ENCODE measurements at places on chromosomes 6 and 20.

DNA sequence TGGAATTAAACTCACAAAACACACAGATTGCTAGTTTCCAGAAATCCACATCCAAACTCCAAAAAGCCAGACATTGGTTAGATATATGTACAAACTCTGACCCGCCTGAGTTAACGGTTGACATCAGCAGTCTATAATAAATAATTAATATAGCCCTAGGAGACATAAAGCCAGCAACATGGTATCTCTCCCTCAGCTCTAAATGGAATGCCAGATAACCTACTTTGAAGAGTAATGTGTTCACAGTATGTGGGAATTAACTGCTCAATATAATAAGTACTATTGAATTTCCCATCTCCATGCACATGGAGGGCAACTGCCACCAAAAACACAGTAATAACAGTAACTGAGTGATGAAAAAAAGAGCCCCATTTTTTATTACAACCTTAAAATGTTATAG lies 383.2 kb downstream of the CD83 start:
- no peak for DNase-seq

DNA sequence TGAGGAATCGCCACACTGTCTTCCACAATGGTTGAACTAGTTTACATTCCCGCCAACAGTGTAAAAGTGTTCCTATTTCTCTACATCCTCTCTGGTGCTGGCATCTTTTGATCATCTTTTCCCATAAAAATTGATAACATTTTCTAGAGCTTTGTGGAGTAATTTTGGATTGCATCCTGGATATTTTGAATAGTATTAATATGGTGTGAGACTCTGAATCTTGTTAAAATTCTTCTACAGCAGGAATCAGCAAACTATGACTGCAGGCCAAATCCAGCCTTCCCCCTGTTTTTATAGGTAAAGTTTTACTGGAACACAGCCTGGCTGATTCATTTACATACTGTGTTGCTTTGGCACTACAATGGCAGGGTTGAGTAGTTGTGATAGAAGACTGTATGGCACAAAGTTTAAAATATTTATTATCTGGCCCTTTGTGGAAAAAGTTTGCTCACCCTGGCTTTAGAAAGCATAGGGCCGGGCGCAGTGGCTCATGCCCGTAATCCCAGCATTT lies 15.0 kb upstream of the RNF8 start:
- no peak for DNase-seq

- DNase-seq = no peak
Measured at GRCh38 chr6:155378724-155379123, 64.4 kb upstream of the TFB1M start.

- peak; percentile 60 for DNase-seq
Measured at GRCh38 chr6:71490876-71491275, 202.3 kb downstream of the OGFRL1 start.

- DNase-seq = no peak
Measured at GRCh38 chr6:4773181-4773580, 3.0 kb upstream of the CDYL start.

DNA sequence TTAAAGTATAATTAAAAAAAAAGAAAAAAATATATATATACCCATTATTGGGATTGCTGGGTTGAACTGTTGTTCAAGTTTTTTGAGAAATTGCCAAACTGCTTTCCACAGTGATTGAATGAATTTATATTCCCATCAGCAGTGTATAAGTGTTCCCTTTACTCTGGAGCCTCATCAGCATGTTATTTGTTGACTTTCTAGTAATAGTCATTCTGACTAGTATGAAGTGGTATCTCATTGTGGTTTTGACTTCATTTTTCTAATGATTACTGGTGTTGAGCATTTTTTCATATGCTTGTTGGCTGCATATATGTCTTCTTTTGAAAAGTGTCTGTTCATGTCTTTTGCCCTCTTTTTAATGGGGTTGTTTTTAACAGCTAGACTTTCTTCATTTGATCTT lies 1260.8 kb upstream of the GJE1 start:
- no peak for DNase-seq

DNA sequence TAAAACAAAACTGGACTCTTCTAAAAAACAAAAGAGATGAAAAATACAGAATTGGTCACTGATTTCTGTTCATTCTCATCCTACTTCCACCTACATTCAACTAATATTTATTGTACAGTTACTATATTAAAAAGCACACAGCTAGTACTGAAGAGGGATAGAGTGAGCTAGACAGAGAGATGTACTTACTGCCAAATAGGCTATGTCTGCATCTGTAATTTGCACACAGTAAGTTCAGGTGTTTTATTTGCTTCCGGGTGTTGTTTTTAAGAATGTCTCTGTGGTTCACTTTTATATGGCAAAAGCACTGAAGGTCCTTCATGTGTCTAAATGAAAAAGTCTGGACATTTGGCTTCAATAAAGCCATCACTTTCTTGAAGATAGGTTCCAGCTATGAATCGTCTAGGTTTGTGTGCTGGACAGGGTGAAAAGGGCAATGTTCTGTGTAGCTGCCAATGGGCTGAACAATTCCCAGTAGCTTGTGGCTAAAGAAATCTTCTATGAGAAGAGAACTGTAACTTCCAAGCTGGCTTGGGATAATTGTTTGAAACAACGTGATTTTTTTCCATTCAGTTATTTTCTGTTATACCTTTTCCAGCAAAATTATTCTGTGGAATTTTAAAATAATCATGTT lies 47.3 kb downstream of the EPB41L2 start:
- DNase-seq = peak; percentile 23

DNA sequence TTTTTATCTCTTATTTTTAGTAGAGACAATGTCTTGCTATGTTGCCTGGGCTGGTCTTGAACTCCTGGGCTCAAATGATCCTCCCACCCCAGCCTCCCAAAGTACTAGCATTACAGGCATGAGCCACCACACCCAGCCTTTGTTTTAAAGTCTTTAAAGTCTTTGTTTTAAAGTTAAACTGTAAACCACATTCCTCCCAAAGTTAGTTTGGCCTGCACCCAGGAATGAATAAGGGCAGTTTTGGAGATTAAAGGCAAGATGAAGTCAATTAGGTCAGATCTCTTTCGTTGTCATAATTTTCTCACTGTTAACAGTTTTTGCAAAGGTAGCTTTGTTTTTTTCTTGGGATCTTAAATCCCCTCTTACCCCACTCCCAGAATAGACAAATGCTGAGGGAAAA lies 63.8 kb downstream of the UBR2 start:
- DNase-seq = peak; percentile 26

DNA sequence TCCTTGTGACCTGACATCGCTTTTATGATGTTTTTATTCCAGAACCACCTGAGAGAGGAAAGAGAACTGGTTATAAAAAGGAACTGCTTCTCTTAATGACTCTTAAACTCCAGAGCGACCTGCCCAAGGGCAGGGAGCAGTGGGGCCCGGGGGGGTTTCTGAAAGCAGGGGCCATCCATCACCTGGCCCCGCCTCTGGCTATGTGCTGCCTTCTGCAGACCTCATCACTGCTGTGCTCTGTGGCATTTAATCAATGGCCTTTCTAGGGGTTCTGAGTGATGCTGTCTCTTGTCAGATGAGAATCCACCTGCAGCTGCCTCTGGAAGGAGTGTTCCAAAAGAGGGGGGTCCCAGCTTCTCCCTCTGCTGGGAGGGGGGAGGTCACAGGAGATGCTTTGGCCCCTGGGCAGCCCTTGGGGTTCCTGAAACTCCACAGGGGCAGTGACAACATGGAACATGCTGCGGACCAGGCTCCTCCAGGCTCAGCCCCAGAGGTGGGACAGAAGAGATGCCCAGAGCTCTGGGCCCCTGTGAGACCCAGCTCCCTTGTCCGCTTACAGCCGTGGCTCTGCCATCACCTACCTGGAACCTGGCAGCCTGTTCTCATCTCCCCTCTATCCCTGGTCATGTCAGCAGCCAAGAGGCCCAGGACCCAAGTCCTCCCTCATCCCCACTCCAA lies 177.1 kb upstream of the SULF2 start:
- DNase-seq = no peak

- no peak for DNase-seq
Measured at GRCh38 chr20:36624944-36625324, 19.4 kb downstream of the RAB5IF start.

DNA sequence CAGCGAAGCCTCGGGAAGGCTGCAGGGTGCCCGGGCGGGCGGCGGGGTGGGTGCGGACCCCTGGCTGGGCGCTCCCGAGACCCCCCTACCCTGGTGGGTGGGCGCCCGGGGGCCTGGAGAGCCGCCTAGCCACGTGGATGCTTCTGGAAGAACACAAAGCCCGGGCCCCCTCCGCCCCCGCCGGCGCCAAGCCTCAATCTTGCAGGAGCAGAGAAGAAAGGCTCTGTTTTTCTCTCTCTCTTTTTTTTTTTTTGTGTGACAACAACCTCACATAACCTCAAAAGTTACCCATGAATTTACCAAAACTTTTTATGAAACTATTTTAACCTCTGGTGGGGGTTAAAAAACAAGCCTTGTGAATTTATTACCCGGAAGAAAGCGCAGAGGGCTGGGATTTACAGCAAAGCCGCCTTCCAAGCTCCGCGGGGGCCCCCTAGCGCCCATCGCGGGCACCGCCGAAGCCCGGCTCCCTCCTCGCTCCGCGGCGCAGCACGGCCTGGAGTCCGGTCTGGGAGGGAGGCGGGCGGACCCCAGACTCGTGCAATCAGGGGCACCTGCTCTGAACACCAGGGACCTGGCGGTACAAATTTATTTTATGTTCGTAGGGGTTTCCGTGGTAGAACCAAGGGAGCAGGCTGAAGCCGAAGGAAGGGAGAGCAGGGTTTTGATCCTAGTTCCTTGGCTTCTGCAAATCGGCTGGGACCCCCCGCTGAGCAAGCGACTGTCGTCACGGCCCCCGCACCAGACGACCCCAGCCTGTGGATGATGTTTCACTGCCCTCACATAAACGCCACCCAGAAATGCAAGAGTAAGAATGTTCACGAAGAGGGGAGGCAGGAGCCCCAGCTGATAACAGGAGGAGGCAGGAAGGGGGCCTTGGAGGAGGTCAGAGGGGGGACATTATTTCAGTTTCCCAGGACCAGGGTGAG lies 58.9 kb downstream of the ZNF831 start:
- DNase-seq = peak; percentile 68

DNA sequence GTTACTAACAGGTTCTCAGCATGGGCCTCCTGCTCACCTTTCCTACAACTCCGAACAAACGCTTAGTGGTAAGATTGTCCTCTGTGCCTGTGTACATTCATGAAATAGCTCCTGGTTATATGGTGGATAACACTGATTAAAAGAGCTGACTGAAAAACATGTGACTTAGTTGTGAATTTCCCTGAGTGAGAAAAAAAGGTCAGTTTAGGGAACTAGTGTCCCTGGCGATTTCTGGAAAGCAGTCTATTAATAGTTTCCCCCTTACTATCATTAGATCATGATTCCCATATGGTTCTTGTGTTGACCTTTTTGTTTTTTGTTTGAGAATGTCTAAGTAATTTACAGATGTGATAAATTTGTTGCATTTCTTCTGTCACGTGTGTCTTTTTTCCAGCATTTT lies 15.6 kb downstream of the SNRPC start:
- no peak for DNase-seq

DNA sequence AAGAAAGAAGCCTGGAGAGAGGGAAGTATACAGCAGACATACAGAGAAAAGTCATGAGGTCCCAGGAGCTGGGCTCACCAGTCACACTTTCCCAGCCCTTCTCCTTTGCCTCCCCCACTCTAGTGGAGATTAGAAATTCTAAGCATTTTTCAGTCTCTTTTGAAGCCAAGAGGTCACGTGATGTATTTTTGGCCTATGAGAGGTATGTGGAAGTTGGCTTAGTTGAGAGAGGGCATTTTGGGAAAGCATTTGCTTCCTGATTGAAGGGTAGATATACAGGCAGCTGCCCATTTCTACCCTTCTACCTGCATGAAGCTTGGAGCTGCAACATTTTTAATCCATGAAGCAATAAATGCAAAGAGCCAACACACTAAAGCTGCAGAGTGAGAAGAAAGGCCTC lies 106.0 kb upstream of the TNFAIP3 start:
- DNase-seq = no peak

DNA sequence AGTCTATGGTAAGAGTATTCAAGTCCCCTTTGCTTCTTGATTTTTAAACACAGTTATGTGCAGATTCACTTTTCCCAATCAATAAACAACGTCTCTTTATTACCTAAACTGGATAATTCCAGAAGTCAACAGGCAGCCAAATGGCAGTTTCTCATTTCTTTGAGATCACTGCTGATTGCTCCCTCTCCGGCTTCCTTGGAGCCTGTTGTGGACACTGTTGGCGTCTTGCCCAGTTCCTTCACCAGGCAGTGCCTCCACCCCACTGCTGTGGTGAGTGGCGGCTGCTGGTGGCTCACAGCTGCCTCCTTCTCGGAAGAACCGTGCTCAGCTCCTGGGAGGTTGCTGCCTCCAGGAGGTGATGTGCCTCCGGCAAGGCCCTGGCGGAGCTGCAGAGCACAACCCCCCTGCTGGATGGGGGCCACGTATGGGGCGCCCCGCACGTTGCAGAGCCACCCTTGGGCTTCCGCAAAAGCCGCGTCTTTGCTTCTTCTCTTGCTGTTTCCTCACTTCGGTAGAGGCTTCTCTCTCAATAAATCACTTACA lies 105.1 kb upstream of the CNKSR3 start:
- DNase-seq = peak; percentile 96

- DNase-seq = no peak
Measured at GRCh38 chr6:1027109-1027794, 284.6 kb upstream of the FOXQ1 start.

DNA sequence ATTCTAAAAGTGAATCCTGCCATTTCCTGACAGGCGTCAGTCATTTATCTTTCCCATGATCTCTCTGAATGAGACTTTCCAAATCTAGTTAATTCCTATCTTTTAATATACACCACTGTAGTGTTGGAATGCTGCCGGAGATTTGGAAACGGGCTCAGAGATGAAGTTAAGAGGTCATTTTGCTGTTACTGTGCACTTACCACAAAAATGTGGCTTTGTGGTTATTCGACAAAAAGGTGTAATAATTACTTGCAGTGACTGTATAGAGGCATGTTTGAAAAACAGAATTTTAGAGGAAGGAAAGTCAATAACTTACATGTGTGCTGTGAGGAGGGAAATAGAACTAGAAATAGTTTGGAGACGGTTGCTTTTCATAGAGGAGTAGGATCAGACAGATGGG lies 460.2 kb upstream of the BTBD3 start:
- no peak for DNase-seq

- DNase-seq = peak; percentile 35
Measured at GRCh38 chr20:11957911-11958310, 40.2 kb downstream of the BTBD3 start.

DNA sequence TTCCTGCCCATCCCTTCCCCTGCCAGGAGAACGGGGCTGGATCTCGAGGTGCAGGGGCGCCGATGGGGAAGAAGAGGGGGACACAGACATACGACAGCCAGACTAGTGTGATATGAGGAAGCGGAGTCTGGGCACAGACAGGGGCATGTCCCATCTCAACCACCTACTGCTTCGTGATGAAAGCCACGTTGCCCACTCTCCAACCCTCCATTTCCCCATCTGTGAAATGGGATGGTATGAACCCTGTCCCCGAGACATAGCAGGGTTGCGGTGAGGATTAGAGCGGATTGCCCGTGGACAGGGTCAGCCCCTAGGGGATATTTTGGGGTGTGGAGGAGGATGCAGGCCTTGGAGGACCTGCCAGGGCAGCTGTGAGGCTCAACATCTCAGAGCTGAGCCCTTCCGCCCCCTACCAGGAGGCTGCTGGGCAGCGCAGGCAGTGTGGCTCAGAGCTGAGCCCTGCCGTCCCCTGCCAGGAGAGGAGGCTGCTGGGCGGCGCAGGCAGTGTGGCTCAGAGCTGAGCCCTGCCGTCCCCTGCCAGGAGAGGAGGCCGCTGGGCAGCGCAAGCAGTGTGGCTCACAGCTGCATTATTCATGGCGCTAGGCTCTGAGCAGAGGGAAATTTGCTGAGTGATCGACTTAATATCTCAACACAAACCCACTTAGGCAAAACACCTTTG lies 71.7 kb downstream of the GRM4 start:
- DNase-seq = peak; percentile 14

All from myocyte (in vitro differentiated cells).